ENCODE measurements at places on chromosomes 2 and 18.

DNA sequence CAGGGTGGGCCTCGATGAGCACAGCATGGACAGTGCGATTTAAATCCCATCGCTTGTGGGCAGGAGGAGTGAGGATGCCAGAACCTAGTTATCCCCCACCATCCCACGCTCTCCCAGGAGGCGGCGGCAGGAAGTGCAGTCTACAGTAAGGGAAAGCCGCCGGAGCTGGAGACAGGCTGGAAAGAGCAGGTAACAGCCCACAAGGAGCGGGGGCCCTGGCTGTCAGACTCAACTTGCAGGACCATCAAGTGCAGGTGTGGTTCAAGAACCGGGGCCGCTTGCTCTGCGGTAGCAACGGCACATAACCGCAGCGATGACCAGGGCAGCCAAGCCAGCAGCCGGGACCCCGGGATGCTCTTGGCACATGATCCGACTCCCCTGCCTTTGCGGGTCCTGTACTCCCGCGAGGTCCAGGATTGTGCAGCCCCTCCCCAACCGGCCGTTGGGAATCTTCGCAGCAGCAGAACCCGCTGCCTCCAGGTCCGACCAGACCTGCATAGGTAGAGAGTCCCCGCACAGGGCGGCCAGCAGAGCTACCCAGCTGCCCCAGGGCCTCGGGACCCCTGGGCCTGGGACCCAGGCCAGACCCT, 82.1 kb downstream of the BIN1 start:
- peak; percentile 45 for DNase-seq

DNA sequence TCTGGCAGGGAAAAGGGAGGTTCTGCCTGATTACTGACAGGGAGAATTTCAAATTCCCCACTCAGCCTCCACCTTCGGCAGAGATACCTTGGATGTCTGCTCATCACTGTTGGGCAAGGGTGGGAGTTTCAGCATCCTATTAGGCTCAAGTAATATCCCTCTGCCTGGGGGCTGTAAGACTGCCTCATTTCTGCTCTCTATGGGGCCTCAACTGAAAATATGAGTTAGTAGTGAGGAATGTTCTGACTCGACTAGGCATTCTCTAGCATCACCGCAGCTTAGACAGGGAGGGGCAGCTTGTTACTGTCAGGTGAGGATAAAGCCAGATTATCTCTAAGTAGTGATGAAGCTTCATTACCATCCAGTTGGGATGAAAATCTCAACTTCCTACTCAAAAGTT, 87.7 kb upstream of the LRP1B start:
- peak; percentile 71 for DNase-seq

DNA sequence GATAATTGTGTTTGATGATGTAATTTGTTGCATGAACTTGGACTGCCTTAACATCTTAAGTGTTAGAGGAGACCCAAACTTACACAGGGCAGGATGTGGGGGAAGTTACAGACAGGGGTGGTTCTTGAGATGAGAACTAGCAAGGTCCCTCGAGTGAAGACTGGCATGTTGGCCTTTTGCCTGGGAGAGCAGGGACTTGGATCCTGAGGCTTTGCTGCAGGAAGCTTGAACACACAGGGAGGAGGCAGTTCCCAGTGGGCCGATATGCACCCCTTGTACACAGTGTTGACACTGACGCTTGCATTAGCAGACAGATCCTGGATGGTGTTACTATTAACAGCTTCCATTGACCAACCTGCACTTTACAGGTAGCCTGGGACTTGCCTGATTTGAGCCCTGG, 47.5 kb downstream of the CHRNA1 start:
- no peak for DNase-seq

- no peak for DNase-seq
These were observed 171.0 kb downstream of the NEDD4L start for GRCh38 chr18:58215011-58215410.

DNA sequence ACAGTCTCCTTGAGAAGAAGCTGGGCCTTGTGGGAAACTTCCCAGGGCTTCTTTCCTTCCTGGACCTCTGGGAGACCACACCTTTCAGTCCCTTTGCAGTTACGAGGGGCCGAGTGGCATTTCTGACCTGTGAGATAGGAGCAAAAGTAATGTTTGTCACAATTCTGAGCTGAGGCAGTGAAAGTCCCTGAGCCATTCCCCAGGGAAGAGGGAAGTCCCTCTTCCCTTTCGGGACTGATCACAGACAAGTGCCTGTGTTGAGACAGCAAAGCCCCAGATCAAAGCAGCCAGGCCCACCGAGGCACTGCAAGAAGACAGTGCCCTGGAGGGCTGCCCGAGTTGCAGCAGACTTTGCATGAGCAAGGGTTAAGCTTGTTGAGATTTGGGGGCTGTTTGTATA, 41.9 kb downstream of the RHOB start:
- DNase-seq = no peak

DNA sequence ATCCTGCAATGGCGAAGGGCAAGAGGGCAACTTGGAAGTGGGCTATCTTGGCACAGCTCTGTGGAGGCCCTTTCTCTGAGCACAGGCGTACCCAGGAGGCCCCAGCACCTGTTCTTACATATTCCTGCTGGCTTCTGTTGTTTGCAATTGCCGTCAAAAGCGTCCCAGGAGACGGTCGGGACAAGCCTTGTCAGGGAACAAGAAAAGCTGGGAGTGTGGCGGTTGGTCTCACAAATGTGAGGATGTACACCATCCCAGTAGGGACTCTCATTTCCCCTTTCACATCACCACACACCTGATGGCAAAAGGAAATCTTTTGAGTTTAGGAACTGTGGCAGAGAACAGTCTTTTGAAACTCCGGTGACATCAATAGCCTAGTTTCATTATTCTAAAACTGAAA, 94.7 kb upstream of the EFEMP1 start:
- DNase-seq = no peak

DNA sequence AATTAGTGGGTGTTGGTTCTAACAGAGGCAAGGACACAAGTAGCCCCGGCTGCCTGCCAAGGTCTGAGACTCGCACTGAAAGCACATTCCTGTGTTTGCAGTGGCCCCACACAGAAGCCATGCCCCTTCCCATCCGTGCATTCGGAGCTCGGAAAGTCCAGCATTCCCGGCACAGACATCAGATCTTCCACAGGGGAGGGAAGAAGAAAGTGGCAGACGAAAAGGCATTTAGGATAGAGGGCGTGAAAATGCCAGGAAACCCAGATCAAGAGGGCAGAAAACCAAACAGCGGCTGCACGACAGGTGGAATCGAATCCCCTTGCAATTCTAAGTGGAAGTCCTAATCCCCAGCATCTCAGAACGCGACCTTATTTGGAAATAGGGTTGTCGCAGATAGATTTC, 105.5 kb upstream of the ASB18 start:
- no peak for DNase-seq

GRCh38 chr2:187698374-187699110, 144.3 kb upstream of the TFPI start:
- DNase-seq = peak; percentile 96

DNA sequence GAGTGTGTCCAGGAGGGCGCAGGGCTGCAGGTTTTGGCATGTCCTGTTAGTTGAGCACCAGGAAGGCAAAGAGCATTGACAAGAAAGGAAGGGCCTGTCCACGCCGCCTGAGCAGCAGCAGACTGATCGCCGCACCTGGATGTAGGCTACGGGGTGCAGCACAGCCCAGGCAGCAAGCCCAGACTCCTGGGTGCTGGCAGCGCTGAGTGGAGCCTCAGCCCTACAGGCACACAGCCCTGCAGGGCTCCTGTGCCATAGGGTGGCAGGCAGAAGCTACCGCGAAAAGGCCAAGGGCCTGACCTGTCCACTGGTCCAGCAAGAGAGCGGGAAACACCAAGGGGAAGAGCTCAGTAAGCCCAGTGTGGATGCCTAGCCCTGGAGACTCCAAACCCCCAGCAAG, 198.0 kb downstream of the HDAC4 start:
- no peak for DNase-seq

GRCh38 chr2:121910139-121910538, 154.7 kb downstream of the TSN start:
- no peak for DNase-seq

DNA sequence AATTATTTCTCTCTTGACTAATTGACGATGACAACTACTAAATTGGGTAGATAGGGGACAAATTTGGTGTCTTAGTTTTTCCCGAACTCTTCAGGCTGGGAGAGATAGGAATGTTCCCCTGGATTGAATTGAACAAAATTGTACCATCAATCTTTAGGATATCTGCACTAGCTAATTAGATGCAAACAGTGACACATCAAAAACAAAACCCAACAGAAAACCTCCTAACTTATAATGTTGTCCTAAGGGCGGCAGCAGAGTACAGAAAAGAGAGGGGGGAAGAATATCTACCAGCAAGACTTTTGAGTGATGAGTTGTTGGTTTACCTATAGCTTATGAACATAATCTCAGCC, 342.9 kb downstream of the INSIG2 start:
- DNase-seq = no peak

DNA sequence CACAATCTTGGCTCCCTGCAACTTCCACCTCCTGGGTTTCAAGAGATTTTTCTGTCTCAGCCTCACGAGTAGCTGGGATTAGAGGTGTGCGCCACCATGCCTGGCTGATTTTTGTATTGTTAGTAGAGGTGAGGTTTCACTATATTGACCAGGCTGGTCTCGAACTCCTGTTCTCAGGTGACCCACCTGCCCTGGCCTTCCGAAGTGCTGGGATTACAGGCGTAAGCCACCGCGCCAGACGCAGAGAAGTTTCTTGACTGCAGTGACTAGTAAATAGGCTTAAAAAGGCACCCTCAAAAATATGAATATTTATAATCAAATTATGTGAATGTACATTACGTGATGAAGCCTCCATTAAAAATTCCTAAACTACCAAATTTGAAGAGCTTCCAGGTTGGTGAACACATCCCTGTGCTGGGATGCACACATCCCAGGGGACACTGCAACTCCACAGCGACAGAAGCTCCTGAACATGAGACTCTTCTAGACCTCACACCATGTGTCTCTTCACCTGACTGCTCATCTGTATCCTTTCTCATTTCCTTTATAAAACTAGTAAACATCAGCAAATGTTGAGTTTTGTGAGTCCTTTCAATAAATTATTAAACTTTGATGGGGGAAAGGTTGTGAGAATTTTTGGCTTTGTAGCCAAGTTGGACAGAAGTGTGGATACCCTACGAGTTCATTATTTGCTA, 203.3 kb upstream of the SPOPL start:
- DNase-seq = no peak

DNA sequence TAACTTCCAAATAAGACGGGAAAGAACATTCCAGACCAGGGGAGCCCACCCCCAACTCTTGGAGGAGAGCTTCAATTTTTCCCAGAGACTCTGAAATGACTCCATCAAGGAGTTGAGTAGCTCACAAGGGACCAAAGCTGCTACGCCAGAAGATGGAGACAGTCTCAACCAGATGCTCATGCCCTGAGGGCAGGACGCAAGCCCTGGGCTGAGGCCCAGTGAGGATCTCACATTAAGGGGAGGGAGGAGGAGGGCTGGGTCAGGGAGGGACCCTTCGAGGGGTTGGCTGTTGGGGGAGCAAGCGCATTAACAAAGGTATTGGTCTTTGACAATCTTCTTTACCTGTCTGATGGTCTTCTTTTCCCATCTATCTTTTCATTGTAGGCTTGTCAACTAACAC, 141.3 kb upstream of the SLC1A4 start:
- DNase-seq = no peak

GRCh38 chr18:76983613-76984051, 149.0 kb downstream of the MBP start:
- DNase-seq = no peak

- no peak for DNase-seq
These were observed 649 bp downstream of the FECH start for GRCh38 chr18:57585855-57586250.

DNA sequence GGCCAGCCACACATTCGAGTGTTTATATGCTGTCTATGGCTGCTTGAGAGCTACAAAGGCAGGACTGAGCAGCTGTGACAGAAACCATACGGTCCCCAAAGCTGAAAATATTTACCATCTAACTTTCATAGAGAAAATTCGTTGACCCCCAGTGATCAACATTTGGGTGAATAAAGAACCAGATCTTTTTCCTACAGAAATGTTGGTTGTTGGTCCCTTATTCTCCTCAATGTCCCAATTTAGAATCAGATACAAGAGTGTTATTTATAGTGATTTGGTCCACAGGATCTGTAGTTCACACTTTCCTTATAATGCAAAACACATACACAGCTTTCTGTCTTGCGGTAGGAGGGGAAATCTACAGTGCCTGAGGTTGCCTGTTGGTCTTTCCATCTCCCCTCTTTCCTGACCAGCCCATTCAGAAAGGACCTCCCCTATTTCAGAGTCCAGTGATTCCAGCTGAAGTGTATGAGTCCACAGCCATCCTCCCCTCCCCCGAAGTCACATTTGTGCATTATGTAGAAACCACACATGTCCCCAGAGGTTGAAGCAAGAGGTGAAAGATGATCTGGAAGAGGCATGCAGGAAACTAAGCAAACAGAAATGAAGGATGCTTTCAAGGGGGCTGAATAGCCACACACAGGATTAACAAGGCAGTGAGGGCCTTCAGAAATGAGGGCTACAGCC, 61.9 kb downstream of the SPRED2 start:
- no peak for DNase-seq

GRCh38 chr2:48434101-48434500, 95.9 kb upstream of the STON1 start:
- no peak for DNase-seq

Measured in amniotic epithelial cell (primary cell).